Activated T-cell treated with anti-CD3 and anti-CD28 coated beads for 48 hours (primary cell): ENCODE measurements at places on chromosomes 3 and 15.

DNA sequence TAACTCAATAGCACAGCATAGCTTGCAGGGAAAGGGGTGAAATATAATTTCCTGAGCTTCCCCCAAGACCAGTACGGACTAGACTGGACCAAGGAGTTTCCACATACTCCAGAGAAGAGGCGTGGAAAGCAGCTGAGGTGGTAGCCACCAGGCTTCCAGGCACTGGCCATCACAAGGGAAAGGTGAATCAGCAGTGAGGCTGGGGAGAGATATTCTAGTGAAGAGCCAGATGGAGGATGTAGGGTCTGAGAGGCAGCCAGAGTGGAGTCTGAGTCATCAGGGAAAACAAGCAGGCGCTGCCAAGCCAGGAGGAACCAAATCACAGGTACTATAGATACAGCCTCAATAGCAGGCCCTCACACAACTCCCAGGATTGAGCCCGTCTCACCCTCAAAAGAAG lies 9.6 kb upstream of the RASA2 start:
- DNase-seq: no peak

DNA sequence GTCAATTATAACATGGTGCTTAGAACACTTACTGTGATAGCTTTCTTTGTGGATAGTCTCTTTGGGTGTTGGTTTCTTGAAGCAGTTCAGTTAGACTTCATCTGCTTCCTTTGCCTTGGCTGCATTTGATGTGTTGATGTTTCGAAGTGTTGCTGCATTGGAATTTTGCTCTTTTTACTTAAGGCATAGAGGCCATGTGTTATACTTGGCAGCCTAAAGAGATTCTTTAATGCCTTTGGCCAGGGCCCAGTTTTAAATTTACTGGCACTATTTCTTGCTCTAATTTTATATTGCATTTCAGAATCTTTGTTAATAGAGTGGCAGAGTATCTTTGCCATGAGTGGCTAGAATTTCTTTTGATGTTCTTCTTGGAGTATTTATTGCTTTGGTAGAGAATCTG lies 21.2 kb downstream of the NR1D2 start:
- DNase-seq: no peak

DNA sequence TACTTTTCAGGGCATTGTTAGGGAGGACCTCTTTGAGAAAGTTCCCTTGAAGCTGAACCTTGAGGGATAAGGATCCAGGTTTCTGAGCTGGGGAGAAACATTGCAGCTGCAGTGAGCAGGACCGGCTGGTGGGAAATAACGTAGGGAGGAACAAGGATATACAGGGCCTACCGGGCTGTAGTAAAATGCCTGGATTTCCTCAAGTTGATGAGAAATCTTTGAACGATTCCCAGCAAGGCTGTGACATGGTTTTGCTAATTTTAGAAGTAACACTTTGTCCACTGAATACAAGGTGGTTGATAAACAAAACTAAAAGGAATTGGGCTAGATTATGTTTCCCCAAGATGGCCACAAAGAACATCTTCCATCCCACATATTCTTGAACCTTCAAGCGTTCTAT lies 137.0 kb upstream of the AGBL1 start:
- DNase-seq: no peak

DNA sequence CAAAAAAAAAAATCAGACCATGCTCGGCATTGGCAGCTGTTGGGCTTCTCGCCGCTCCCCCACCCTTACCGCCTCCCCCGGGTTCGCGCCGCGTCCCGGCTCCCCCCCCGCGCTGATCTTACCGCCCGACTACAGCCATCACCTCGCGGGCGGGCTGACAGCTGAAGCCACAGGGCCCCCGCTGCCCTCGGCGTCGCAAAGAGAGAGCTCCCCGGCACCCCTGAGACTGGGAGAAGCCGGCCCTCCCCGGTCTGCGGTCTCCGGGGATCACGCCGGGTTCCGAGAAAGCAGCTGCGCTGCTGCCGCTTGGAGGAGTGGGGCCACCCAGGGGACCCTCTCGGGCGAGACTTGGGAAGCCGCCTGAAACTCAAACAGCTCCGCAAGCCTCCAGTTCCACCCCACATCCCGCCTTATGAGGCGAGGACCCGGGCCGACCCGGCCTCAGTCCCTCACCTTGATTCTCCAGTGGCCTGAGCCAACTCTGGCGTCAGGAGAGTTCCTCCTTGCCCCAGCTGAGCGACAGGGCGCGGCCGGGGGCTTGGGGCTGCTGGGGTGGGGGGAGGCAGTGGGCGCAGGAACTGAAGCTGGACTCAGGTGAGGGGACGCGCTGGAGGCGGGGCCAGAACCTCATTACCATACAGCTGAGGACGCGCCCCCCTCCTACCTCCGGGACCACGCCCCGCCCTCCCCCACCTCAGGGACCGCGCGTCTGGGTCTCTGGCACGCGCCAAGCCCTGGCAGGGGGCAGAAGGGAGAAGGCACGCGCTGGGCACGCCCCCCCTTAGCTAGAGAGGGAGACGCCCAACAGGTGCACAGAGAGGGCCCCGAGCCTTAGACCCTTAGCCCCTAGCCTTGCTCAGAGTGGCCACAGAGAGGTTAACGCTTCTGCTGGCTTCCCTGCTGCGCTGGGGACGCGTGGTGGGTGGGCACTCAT lies 1.0 kb upstream of the DLL4 start:
- DNase-seq: no peak

DNA sequence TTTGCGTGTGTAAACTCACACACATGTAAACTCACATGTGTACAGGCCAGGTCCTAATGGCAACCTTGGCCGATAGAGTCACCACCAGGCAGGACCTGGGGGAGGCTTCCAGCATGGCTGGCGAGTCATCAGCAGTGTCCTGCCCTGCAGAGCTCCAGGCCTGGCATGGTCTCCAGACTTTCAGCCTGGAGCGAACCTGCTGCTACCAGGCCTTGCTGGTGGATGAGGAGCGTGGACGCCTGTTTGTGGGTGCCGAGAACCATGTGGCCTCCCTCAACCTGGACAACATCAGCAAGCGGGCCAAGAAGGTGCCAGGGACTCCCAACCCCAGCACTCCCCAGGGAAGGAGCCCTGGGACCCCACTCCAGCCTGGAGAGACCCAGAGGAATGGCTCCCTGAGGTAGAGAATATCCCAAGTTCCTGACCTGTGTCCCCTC lies 1.0 kb downstream of the SEMA3B start:
- DNase-seq: no peak

DNA sequence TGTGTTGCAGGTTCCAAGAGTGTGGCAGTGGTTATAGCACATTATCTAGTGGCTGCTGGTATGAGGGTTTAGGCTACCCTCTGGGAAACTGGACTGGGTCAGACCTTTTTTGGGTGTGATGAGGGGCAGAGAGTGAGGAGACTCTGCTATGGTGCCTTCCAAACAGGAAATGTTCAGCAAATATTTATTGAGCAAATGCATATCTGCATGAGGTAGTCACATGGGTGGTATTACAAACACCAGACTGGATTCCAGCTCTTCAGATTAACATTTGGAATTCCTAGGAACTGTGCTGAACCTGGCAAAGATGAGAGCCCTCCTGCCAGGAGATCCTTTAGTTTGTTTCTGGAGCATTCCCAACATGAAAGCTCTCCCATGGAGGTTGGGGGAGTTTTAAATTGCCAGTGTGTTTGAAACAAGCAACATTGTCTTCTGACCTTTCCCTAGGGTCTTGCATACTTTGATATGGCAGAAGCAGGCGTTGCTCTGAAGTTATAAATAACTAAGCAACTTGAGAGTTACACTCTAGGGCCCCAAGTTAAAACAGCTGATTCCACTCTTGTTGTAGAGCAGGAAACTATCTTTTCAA lies 341.2 kb upstream of the C2CD4B start:
- no peak for DNase-seq
